ENCODE measurements at places on chromosomes 16 and 17.
A peak's percentile ranks its signal among the peaks of the same experiment; 100 is the strongest.

GRCh38 chr17:61337290-61337689, 62.4 kb upstream of the TBX2 start:
- DNase-seq, result no peak

DNA sequence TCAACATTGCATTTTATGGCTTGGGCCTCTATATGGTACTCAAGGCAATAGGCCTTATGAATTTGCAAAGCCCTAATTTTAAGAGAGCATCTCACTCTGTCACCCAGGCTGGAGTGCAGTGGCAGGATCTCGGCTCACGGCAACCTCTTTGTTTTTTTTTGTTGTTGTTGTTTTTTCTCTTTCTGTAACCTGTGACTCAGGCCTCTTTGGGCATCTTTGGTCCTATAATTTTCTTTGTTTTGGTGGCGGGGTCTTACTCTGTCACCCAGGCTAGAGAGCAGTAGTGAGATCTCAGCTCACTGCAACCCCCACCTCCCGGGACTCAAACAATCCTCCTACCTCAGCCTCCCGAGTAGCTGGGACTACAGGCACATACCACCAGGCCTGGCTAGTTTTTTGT, 21.8 kb upstream of the HERPUD1 start:
- DNase-seq, result no peak

DNA sequence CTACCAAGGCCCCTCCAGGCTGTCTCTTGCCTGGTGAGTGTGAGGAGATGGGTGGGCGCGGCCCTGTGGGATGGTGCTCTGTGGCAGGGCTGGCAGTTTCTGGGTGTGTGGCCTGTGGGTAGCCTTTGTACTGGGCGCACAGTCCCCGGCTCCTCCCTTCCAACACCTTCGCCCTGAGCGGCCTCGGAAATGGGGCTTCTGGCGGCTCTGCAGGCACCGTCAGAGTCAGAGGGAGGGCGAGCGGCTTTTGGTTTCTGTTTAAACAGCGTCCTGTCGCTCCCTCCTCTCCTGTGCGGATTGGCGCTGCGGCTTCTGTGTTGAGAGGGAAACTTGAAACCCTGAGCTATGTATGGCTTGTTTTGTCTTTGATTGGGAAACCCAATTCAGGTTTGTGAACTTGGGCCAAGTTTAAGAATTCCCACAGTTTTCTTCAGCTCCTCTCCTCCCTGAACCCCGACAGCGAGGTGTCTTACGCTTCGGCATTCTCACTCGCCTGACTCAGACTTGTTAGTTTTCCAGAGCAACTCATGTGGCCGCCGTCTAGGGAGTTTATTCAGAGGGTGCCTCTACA, 8.3 kb upstream of the ZNF750 start:
- peak; percentile 38 for DNase-seq

DNA sequence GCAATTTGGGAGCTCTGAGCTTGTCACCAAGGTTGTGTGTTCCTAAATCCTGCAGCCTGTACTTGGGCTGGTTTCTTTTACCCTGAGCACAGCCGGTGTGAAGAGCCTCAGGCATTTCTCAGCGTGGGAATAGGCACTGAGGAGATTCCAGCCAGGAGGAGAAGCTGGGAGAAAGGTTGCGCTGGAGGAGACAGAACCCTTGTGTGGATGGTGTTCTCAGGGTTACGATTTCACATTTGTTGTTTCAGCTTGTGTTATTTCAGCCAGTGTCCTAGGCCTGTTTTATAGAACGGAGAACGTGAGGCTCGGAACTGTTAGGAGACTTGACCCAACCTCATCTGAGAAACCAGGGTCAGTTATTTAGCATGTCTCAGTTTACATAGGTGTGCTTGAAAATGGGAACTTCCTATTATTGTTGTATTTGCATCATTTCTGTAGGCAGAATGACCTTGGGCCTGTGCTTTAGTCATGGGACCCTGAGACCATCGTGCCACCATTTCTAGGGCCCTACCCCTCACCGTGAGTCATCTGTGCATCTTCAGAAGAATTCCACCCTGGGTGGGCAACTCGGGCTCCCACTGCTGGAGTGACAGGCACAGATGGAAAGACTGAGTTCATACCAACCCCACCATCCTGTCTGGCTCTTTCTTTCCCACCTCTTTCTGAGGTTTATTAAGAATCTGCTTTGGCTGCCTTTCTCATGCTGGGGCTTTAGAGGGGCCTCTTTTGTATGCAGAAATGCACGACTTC, 134.9 kb downstream of the MSI2 start:
- DNase-seq, result no peak

GRCh38 chr17:75009139-75009724, 3.2 kb upstream of the MRPL58 start:
- no peak for DNase-seq

GRCh38 chr17:38702916-38703741, 1.9 kb upstream of the MLLT6 start:
- DNase-seq, result peak; percentile 33

DNA sequence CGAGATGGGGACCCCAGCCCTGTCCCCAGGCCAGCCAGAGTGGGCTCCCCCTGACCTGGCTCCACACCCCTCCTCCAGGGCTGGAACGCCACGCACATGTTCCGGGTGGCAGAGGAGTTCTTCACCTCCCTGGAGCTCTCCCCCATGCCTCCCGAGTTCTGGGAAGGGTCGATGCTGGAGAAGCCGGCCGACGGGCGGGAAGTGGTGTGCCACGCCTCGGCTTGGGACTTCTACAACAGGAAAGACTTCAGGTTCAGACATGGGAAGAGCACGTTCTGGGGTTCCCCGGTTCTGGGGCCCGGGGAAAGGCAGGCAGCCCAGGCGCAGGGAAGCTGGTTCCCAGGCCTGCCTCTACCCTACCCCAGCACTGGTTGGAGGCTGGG, 4.6 kb downstream of the ACE start:
- DNase-seq, result no peak

DNA sequence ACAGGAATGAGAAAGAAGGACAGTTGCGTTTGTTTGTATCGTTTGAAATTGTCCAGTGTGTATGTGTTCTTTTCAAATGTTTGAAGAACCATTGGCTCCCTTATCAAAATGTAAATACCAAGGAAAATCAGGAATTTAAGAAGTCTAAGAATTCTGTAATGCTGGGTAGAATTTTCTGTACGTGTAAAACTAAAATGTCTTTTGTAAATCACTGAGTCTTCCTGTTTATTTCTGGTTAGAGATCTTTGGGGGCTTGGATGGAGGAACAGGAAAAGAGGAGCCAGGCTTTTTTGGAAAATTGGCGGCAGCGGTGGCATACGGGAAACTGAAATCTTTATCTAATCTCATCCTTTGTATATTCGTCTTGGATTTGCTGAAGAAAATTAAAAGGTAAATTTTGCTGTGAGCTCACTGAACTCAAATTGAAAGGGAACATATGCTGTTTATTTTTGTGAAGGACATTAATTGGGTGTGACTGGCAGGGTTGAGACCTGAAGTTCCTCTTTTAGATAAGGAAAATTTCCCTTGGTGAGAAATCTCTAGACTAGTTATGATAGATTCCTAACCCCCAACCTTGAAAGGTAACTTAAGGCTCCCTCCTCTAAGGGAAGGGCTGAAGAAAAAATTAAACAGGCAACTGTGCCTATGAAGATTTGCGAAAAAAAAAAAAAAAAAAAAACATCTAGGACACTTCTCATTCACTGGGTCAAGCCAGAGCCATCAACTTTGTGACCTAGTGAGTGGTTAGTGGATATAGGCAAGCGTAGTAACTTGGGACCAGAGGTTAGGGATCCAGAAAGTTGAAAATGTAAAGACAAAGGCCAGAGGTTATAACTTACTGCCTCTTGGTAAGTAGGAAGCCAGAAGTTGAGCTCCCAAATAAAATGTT, 10.8 kb downstream of the TAT start:
- DNase-seq, result no peak

DNA sequence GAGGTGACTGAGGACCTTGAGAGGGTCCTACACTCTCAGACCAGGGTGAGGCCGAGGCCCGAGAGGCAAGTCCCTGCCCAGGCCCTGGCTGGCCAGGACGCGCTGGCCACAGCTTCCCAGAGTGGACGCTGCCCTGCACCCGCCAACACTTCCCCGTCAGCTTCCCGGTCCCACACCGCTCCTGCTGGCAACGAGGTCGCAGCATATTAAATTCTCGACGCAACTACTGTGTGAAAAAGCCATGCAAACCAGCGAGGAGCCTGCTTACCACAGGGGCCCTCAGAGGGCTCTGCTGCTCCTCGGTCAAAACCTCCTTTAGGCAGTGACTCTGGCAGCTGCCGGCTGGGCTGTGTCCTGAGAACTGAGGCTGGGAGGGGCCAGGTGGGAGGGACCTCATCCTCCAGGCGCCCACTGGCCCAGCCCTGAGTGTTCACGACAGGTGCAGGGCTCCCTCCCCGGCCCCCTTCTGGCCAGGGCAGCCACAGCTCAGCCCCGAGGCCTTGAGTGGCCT, 2.1 kb upstream of the TEX19 start:
- DNase-seq, result no peak

GRCh38 chr17:44397479-44398440, 8.3 kb upstream of the ITGA2B start:
- DNase-seq, result no peak

- no peak for DNase-seq
These were observed 27.9 kb downstream of the KATNB1 start for GRCh38 chr16:57763285-57764005.

DNA sequence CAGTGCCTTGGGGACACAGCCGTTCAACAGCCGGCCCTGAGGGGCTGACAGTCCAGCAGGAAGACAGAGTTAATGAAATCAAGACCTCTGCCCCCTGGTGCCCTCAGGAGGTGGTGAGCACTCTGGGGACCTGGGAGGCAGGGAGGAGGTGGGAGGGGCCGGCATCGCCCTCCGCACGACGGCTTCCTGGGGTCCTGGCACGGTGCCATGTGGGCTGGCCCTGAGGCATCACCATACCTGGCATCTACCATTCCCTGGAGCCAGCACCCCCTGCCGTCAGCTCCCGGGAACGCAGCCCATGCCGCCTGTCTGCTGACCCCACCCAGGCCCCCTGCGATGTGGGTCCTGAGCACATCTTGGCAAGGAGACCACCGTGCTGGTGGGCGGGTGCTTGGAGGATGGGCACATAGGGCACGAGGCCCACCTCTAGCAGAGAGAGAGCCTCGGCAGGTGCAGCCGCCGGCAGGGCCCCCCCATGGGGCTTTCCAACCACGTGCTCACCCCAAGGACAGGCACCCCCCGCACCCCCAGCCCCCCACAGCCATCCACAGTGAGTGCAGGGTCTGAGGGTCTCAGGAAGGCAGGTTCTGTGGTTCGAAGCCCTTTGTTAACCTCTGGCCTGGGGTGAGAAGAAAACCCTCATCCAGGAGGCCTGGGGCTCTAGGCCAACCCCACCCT, 52.5 kb downstream of the ZFPM1 start:
- DNase-seq, result peak; percentile 58

- DNase-seq, result no peak
These were observed 9.5 kb downstream of the MRPL27 start for GRCh38 chr17:50363217-50364060.

- DNase-seq, result no peak
These were observed 656 bp downstream of the VMO1 start for GRCh38 chr17:4785311-4786105.

DNA sequence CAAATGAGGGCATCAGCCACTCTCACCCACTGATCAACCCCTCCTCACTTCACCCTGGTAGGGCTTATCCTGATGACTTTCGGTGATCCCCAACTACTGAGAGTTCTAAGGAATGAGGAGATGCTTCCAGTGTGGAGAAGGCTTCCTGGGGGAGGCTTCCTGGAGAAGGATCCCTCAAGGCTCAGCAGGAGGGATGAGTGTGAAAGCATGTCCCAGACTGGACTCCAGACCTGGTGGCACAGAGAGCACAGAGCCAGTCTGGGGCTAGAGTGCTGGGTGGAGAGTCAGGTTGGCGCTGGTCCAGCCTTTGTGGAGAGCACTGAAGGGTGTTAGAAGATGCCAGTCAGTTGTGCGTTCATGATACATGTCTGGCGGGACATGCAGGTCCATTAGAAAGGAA, 53.7 kb downstream of the PLD6 start:
- no peak for DNase-seq

GRCh38 chr16:89749637-89750036, 28.3 kb downstream of the ZNF276 start:
- DNase-seq, result no peak

DNA sequence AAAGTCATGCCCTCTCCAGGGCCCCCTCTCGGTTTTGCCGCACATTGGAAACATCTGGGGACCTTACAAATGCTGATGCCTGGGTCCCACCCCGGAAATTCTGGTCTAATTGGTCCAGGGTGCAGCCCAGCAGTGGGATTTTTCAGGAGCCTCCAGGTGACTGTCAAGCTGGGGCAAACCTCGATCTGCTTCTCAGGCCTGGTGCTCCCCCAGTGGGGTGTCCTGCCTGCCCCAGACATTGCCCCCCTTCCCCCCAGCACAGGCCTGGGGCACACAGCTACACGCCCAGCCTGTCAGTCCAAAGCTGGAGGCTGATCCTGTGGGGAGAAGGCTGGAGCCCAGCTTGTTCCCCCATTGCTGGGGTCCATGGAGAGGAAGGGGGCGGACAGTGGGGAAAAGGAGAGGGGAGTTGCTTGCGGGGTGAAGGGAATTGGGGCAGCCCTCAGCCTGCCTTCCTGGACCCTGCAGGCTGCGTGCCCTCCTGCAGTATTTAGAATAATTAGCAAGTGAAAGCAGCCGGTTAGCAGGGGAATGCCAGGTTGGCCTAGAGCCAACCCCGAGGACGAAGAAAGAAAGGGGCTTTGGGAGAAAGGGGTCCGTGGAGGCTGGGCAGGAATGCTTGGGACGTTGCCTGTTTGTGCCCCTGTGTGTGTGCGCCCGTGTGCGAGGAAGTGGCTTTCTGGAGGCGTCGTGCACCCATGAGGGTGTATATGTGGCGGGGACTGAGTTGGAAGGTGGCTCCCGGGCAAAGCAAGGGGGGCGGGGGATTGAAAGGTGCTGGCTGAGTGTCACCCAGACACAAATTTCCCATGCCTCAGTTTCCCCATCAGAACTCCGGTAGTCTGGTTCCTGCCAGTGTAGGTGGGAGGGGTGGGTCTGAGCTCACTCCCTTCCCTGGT, 5.9 kb downstream of the FOXJ1 start:
- no peak for DNase-seq

Data from stimulated activated CD4-positive, alpha-beta T cell treated with anti-CD3 and anti-CD28 coated beads, Interleukin-4, amount 100 ng/mL, for 4 hours (primary cell).